GM03348 (cell line): ENCODE measurements at places on chromosomes 12 and 14.

DNA sequence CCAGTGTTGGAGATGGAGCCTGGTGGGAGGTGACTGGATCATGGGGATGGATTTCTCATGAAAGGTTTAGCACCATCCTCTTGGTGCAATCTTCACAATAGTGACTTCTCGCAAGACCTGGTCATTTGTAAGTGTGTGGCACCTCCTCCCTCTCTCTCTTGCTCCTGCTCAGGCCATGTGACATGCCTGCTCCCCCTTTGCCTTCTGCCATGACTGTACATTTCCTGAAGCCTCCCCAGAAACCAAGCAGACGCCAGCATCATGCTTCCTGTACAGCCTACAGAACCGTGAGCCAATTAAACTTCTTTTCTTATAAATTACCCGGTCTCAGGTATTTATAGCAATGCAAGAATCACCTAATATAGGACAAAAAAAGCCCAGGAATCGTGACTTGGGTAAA is 171.0 kb upstream of the FOXN3 start:
- DNase-seq, result no peak

GRCh38 chr12:5964913-5965900 is 20.1 kb upstream of the ANO2 start:
- no peak for DNase-seq

DNA sequence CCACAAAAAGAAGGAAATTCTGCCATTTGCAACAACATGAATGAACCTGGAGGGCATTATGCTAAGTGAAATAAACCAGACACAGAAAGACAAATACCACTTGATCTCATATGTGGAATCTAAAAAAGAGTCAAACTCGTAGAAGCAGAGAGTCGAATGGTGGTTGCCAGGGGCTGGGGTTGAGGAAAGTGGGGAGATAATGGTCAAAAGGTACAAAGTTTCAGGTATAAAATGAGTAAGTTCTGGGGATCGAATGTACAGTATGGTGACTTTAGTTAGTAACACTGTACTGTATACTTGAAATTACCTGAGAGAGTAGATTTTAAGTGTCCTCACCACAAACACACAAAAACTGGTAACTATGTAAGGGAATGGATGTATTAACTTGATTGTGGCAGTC is 129.4 kb downstream of the PPM1H start:
- DNase-seq, result no peak

GRCh38 chr14:32601069-32601468 is 272.0 kb downstream of the AKAP6 start:
- no peak for DNase-seq

DNA sequence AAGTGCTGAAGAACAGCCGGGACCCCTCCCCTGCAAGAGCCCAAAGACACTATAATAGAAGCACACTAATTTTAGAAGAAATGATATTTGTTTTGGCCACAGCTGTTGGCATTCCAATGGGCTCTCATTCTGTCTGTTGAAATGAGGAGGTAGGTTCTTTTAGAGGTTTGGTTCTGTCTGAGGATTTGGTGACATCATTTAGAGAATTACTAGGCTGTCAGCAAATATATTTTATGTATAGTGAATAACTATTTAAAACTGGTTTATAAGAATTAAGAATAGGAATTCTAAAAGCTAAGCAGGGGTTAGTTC is 200.7 kb upstream of the SLC38A2 start:
- no peak for DNase-seq

- DNase-seq, result peak; percentile 67
Observed at GRCh38 chr14:59254146-59254910, 65.9 kb downstream of the DAAM1 start.

GRCh38 chr12:25590011-25590721 is 37.1 kb upstream of the LMNTD1 start:
- DNase-seq, result no peak

DNA sequence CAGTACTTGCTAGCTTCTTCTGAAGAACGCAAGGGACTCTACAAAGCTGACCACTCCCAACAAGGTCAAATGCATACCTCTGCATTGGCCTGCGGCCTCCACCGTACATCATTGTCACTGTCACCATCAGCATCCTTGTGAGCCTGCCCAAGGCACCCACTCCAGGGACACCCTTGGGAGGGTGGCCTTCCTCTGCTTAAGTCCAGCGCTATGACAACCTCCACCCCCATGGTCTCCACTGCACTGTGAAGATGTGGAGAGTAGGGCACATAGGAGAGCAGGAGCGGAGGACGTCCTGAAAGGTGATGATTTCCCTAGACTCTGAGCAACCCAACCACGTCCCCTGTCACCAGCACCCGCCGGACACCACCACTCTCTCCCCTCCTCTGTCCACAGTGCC is 252.8 kb downstream of the ALG10 start:
- peak; percentile 2 for DNase-seq

GRCh38 chr14:105847400-105847799 is 321.0 kb downstream of the TMEM121 start:
- no peak for DNase-seq

- no peak for DNase-seq
Observed at GRCh38 chr12:22348208-22348607, 13.7 kb upstream of the ST8SIA1 start.

- DNase-seq, result no peak
Observed at GRCh38 chr12:104925501-104925900, 32.6 kb downstream of the SLC41A2 start.

- no peak for DNase-seq
Observed at GRCh38 chr12:127239781-127240180, 1027.2 kb upstream of the TMEM132C start.

- peak; percentile 72 for DNase-seq
Observed at GRCh38 chr14:52052288-52052943, 16.4 kb downstream of the NID2 start.

DNA sequence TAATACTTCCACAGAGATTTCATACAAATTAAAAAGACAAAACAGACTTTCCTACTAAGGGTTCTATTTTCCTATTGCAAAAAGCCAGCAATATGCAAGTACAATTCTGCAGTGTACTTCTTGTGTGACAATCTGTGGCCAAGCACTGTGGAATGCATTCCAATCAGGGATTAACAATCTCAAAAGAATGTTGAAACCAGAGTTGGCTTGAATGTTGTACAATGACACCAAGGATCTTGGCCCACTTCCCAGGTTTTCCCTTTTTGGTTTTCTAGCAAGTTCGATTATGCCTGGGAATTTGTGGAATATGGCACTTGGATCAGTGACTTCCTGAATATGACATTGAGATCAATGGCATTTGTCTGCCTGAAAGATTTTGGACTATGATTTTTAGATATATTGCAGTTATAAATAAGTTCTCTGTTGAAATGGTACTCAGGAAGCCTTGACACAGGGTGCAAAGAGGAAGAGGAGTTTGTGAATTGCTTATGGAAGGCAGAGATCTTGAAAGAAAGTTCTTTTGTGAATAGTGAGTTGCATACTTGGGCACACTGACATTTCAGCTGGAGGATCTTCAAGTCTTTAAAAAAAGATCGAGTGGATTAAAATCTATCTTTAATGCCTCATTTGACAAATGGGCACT is 81.4 kb upstream of the FERMT2 start:
- DNase-seq, result peak; percentile 64

GRCh38 chr14:104818714-104819161 is 17.8 kb downstream of the ZBTB42 start:
- no peak for DNase-seq

DNA sequence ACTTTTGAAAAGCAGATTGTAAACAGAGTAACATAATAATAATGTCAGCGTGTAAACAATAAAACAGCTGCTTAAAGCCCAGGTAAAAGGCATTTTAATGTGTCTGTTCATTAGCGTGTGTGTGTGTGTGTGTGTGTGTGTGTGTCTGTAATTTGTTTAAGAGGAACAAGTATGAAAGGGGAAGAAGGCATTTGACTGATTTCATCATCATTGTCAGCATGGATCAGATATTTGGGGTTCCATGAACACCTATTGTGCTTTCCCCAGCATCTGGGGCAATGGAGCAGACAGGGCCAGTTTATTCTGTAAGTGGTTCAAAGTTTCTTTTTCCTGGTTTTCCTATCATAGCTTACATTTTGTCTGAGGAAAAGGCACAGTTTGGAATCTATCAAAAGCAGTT is 28.9 kb downstream of the SLC25A21 start:
- DNase-seq, result no peak

DNA sequence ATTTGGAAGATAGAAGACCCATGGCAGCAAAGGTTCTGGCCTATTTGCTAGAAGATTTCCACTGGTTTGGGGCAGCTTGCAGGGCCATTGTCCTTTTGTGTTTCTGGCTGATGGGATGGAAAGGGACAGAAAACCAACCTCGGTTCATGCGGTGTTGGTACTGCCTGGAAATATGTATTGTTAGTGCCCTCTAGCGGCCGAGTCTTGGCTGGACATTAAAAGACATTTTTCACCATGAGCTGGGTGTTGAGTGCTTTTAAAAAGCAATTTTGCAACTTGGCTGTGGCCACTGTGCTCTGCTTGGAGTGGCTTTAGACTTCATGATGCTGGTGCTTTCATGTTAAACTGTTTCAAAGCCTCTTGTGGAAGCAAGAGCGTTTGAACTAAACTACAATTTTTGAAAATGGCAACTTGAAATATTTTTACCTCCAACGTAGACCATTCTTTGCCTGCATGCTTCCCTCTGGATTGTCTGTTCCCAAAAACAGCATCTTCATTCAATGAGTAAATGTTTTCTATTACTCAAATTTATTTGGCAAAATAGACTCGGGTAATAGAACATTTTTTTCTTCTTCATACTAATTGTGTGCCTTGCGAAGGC is 102.7 kb upstream of the TBX5 start:
- DNase-seq, result peak; percentile 79

- peak; percentile 68 for DNase-seq
Observed at GRCh38 chr12:80195074-80195726, 95.9 kb downstream of the OTOGL start.

GRCh38 chr14:86168371-86168770 is 638.4 kb downstream of the FLRT2 start:
- DNase-seq, result no peak

DNA sequence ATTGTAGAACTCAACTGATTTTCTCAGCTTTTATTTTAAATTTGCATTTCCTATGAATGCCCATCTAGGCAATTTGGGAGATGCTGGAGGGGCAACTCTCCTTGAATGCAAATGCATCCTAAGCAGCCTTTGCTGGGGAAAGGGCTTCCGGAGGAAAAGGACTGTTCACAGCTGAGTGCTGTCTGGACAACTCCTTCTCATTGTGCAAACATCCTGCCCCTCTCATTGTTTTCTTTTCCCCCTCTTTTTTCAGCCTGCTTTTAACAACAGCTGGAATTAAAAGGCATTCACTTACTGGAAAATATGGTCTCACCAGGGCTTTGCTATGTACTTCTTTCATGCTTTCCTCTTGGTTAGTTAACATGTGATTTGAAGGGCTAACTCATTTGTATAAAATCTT is 397.8 kb downstream of the FUT8 start:
- DNase-seq, result no peak

DNA sequence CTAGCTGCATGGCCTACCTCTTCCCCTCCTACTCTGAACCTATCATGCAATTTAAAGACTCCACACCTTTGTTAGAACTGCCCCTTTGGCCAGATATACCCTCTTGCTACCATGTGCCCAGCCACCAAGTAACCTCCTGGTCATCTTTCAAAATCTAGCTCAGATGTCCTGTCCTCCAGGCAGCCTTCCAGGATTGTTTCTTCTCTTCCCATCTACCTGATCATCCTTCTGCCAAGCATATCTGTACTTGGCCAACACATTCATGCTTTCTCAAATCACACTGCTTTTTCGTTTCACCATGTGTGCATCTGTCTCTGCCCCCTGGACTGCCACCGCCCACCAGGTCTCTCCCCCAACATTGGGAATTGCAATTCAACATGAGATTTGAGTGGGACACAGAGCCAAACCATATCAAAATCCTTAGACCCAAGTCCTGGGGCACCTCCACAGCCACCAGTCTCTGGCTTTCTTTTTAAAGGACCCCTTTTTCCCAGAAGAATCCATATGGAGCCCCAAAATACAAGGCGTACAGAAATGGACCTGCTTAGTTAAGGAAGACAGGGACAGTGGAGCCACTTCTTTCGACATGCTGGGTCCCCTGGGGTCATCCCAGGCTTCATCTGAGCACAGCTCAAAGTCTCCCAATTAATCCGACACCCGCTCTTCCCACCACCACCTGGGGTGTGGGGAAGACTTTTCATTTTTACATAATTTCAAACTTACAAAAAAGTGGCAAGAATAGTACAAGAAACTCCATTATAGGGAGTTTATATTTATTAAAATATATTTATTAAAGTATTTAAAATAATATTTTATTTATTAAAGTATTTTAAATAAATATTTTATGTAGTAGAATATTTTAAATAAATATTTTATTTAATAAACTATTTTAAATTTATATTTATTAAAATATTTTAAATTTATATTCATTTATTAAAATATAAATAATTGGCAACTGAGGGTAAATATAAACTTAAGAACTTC is 7.9 kb upstream of the CMKLR1 start:
- no peak for DNase-seq

GRCh38 chr12:53737093-53737808 is 10.0 kb upstream of the CALCOCO1 start:
- no peak for DNase-seq

GRCh38 chr12:63792338-63792737 is 12.6 kb downstream of the RXYLT1 start:
- no peak for DNase-seq

DNA sequence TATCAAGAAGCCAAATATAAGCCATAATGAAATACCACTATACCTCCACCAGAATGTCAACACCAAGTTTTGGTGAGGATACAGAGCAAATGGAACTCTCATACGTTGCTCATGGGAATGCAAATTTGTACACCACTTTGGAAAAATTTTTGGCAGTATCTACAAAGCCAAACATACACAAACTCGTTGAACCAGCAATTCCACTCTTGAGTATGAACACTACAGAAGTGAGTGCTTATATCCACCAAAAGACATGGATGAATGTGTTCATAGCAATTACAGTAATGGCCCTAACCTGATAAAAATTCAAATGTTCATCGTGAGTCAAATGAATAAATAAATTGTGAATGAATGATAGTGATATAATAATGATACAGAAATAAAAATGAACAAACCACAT is 24.8 kb downstream of the C12orf71 start:
- no peak for DNase-seq

GRCh38 chr14:87888136-87888999 is 104.6 kb downstream of the GALC start:
- peak; percentile 37 for DNase-seq

DNA sequence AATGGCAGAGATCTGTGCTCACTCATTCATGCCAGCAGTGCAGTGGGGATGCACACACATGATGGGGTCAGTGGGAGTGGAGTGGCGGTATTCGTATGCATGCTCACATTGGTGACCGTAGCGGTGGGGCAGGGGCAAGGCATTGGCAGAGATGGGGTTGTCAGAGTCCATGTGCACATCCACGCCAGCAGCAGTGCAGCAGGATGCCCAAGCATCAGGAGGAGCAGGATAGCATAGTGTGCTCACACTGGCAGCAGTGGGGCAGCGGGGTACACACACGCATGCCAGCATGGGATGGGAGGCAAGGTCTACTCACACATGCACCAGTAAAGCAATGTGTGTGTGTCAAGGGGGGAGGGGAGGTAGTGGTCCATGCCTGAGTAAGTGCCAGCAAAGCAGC is 89.4 kb upstream of the GARIN6 start:
- no peak for DNase-seq

GRCh38 chr12:69471667-69472385 is 1.6 kb downstream of the FRS2 start:
- no peak for DNase-seq
